NT2/D1 (cell line): ENCODE measurements at places on chromosomes 2 and 18.

DNA sequence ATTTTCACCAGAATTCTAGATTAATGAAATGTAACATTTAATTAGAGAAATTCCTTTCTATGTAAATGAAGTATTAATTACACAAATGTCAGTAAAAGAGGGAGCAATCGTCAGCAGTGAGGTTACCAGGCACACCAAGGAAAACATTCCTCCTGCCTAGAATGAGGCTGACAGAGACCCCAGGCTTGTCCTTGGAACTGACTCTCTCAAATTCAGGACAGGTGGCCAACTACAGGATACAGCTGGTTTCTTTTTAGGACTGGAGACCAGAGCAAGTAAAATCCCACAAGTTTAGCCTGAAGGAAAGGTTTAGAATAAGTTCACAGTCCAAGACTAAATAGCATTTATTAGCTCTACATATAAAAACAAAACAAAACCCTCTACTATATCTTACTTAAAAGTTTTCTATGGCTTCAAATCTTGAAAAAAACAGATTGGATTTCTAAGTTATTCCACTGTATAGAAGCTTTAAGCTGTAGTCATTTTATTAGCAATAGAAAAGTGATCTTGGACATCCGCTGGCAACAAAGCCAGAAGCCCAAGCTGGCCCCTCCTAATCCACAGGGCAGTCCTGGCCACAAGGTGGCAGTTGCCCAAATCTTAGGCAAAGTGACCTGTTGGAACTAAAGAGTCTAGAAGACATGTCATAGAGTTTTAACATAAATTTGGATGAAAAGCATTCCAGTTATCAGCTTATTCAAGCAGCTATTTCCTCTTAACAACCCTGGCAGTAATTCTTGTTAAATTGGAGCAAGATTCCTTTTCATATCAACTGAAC lies 81.0 kb downstream of the SP3 start:
- DNase-seq = peak; percentile 33

GRCh38 chr18:73979742-73980141 lies 167.9 kb downstream of the FBXO15 start:
- no peak for DNase-seq

DNA sequence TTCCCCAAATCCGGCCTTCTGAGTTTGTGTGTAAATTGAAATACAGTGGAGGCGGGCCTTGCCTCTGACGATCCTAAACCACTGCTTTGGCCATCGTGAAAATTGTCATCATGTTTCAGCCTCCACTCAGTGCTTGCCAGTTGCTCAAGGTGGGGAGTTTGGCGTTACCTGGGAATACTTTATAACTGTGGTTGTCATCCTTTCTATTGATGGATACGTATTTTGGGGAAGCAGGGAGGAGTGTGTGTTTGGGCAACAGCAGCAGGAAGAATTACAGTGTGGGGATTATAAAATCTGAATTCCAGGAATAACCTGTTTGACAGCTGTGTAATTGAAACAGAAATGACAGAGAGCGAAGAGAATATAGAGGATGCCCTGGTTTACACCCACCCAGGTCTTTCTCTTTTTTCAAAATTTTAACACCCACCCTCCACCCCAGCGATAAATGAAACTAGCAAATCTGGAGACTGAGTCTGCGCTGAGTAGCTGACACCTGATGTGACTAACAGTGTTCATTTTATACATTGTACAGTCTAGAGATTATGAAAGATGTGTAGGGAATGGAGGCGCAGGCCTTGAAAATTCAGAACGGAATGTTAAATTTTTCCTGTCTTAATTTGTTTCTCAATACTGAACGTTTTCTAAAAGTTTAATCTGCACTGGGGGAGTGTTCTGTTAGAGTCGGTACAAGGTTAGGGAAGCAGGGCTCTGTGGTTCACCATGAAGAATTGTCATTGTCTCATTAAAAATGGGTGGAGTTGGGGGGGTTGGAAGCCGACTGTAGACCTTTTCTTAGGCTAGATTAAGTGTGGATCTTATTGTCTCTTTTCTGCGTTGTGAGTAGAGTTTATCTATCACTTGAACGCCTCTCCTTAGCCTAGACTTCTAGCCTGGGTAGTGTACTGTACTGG lies 1.6 kb downstream of the MAP4K4 start:
- DNase-seq = no peak

DNA sequence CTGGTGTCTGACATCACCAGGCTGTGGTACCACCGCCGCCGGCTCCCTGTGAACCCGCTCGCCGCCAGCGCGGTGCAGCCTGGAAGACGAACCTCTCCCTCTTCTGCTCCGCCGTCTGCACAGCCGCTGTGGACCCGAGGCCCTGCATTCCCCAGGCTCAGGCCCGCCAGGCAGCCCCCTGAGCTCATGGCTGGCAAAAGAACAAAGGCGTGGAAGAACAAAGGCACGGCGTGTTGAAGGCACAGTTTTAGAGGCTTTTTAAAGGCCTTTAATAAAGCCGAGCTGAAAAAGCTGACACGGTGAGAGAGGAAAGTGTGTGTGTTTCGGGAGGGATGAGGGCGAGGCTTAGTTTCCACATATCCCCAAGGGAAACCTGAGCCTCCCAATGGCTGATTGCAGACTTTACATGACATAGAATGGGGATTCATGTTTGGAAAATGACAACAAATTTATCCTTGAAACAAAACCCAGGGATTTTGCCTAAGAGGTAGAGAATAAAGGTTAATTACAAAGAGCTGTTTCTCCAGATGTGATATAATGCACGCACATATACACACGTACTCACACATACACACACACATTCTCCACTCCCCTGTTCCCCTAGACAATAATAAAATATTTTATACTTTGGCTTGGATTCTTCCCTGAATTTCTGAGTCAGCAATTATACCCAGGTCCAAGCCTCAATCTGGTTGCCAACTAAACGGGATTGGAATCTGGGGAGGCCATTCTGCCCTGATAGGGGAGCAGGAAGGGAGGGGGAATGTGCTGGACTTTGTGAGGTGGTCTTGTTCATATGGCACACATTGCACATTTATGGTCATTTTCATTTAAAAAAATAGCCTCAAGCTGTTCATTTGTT lies 39.7 kb downstream of the RFX8 start:
- no peak for DNase-seq

DNA sequence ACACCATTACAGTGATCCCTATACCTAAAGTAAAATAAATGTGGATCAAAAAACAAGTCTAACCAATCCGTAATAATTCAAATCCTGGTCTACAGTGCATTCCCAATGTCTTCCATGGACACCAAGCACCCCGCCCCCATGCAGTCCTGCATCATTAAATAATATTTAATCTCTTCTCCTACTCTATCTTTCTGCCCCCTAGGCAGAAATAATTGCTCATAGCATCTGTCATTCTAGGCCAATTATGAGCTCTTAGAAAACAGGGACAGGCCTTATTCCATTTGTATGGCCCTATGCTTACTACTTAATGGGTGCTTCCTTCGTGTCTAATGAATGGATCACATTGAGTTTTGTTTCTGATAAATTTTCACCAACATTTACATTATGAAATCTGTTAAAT lies 66.4 kb downstream of the PAX3 start:
- no peak for DNase-seq

GRCh38 chr2:25673300-25674076 lies at the start of gene DTNB:
DTNB (minus strand) TSS chr2:25673577; CDS start chr2:25652660, 20,917 bp downstream.
- peak; percentile 47 for DNase-seq

- DNase-seq = no peak
Observed at GRCh38 chr2:27264753-27265535, 2.1 kb upstream of the SLC30A3 start.

DNA sequence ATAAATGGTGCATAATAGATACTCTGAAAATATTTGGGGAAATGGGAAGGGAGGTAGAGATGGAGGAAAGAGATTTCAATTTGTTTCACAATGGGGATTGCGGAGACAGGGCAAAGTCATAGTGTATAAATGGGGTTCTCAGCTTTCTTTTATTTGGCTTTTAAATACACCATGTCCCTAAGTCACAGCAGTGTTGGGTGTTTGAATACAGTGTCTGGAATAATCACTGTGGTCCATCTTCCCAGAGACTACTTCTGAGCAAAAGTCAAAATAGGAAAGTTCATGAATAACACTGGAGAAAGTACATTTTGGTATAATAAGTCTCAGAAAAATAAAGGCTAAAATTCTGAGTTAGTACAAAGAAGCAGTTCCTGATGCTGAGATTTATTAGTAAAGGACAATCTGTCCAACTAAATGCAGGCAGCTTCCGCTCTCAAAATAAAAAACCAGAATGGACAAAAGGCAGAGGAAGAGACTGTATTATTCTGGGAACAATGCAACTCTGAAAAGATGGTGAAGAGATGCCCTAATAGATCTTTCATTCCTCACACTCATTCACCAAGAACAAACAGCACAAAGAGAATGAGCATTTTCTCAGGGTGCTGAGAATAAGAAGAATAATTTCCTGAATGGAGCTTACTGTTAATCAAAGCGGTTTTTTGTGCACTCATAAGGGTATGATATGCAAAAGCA lies 295.4 kb upstream of the PIK3C3 start:
- no peak for DNase-seq

DNA sequence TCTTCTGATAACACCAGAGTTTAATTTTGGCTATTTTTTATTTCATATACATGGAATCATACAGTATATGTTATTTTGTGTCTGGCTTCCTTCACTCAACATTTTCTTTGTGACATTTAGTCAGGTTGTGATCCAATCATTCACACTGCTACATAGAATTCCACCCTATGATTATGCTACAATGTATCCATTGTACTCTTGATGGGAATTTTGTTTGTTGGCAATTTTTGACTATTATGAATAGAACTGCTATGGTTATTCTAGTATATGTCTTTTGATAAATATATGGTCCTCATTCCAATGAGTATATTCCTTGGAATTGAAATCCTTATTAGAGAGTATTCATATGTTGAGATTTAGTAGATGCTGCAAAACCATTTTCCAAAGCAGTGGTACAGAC lies 936.4 kb upstream of the CHAC2 start:
- no peak for DNase-seq

DNA sequence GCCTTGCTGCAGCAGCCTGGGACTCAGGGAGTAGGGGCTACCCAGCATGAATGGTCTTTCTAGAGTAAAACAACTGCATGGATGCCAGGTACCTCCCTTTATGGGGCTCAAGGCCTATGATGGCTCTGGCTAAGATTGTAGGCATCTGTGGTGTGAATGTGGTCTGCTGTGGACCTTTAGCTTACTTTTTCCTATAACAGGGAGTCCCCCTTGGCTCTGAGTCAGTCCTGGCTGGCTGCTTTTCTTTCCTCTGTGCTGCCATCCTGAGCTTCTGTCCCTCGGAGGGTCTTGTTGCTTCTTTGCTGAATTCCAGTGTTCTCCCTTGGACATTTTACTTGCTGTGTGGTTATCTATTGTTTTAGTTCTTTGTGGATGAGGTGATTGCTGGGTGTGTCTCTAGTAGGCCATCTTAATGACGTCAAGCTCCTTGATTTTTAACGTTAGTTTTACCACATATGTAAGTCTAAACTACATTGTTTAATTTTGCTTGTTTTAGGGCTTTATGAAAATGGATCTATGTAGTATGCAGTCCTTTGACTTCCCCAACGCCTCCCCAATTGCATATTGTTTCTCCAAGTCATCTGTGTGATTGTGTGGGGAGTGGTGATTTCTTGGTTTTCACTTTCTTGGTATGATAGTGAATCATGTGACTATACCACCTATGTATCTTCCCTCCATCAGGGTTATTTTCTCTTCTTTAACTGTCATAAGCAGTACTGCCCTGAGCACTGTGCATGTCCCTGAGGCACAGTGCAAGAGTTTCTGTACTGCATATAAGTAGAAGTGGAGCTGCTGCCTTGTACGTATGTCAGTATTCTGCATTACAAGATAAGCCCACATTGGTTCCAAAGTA lies 92.4 kb downstream of the NCK2 start:
- no peak for DNase-seq

GRCh38 chr2:32824070-32824809 lies 122.5 kb upstream of the LTBP1 start:
- no peak for DNase-seq

GRCh38 chr2:33130054-33130447 lies 183.3 kb downstream of the LTBP1 start:
- no peak for DNase-seq

DNA sequence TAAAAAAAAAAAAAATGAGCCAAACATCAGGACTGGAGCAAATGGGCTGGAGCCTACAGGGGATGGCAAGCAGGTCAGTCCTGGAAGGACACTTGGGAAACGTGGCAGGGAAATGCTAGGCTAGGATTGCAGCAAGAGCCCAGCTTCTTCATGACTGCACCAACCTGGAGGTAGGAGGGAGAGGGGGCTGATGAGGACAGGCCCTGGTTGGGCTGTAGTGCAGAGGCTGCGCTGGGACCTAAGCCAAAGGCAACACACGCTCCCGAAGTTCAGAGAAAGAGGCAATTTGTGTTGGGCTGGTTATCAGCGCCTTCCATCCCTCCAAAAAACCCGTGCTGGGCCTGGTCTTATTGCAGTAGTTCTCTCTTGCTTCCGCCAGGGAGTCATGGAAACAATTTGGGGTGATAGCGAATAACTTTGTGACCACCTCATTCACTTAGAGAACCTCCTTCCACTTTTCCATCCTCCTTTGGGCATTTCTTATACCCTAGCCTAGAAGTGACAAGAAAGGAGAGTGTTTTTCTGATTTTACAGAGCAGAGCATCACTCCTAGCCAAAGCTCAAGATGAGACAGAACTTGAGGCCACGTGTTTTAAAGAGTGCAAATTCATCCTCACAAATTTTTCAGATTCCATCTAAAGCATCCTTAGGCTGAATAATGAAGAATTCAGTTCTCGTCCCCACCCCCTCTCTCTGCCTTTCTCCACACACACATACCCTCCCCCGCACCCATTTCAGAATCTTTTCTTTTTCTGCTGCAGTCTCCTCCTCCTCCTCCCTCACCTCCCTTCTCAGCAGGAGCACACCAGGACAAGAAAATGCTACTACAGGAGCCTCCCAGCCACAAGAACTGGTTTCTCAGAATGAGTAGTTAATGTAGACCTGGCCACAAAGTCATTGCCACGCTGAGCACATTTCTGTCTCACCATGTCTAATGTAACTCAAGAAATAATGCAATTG lies 82.5 kb upstream of the STPG4 start:
- DNase-seq = no peak

DNA sequence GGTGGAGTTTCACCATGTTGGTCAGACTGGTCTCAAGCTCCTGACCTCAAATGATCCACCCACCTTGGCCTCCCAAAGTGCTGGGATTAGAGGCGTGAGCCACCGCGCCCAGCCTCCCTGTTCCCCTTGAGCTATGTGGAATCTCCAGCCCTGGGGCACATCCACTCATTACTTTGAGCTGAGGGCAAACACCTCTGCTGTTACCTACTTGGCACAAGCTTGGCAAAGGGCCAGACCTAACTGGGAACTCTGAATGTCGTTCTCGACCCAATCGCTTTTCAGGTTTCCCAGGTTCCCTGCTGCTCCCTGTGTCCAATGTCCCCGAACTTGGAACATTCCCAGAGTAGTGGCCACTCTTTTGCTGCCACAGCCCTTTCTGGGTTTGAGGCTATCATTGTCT lies 40.6 kb downstream of the CHST10 start:
- DNase-seq = no peak

GRCh38 chr18:77144046-77144445 lies 11.5 kb upstream of the MBP start:
- no peak for DNase-seq
